ENCODE measurements at places on chromosomes 13 and 19. TPM values are rescaled to one million over a fixed set of nuclear protein-coding genes. Genes with fewer than 3 reads are reported as not detected.

- no peak for DNase-seq
Observed at GRCh38 chr19:28847468-28847867, 365.5 kb downstream of the UQCRFS1 start.

Gene CRLF1
- polyA plus RNA-seq = 2.6 TPM

DNA sequence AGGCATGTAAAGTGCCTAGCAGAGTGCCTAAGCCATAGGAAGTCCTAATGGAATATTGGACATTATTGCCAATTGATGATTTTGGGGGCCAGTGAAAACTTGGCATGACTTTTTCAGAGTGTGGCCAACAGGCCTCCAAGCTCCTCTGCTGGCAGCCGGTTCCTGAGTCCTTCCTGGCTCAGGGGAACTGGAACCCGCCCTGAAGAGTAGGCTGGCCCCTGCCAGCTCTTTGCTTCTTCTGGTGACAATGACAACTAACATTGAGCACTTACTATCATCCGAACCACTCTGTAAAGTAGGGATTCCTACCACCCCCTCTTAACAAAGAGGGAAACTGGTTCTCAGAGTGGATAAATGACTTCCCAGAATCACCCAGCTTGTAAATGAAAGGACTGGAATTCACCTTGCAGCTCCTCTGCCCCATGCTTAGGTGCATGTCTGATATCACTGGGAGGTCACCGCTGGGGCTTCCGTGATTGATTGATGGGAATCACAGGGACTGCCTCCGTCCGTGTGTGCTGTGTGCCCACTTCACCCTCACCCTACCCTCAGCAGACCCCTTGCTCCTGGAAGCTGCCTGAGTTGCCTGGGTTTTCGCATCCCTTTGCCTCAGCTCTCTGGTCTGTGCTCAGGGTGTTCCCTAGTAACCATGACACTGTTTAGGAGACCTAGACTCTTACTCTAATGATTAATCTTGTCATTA, 50.6 kb downstream of the TNFRSF19 start:
- DNase-seq = no peak

GRCh38 chr19:28394725-28395124, 818.2 kb downstream of the UQCRFS1 start:
- no peak for DNase-seq

- no peak for DNase-seq
Observed at GRCh38 chr19:12111176-12111575, 29.0 kb downstream of the ZNF20 start.

- no peak for DNase-seq
Observed at GRCh38 chr19:31334101-31334848, 15.0 kb downstream of the TSHZ3 start.

DNA sequence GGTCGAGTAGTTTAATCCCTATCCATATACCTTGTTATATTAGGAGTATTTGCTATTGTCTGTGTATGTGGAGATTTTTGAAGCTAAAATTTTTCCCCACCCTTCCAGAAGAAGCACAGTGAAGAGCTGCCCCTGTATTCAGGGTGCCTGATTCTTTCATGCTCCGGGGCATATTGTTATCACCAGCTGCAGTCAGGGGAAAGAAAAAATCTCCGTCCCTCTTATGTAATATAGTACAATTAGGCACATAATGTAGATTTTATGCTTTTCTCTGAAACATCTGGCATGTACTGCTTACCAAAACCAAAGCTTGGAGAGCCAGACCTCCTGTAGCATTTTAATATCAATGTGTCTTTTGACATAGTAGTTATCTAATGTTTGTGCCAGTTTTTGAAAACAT, 214.9 kb upstream of the EDNRB start:
- no peak for DNase-seq

Gene POU2F2
- polyA plus RNA-seq = 0.92 TPM

DNA sequence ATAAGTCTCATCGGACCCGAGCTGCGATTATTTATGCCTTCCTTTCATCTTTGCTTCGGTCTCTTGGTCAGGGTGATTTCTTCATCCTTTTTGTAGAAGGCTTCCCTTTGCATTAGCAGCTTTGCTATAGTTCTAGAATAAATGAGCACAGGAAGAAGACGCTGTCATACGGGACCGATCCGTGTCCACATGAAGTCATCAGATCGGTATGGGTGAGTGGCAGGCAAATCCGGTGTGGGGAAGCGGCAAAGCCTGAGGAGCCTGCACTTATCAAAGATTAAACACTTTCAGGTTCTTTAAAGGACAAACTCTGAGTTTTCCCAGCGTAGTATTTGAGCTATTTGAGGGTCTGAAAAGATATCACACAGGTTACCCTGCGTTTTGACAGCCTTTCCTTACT, 119.3 kb downstream of the IRS2 start:
- DNase-seq = no peak

- no peak for DNase-seq
Observed at GRCh38 chr13:46903748-46904147, 6.9 kb upstream of the HTR2A start.

Gene AMH
- 4.1 TPM for polyA plus RNA-seq
